ENCODE measurements at places on chromosomes 13 and 19. TPM values are rescaled to one million over a fixed set of nuclear protein-coding genes. Genes with fewer than 3 reads are reported as not detected.

Gene QPCTL
- total RNA-seq, result 18.7 TPM

Gene NOVA2
- total RNA-seq, result 0.02 TPM

Gene LNX2
- total RNA-seq, result 4.8 TPM

Gene PEG3
- not detected for total RNA-seq

Gene PLPPR3
- total RNA-seq, result not detected

Gene POU2F2
- total RNA-seq, result 43.6 TPM

Gene PSG4
- not detected for total RNA-seq

Gene MIR17HG
- 26.7 TPM for total RNA-seq

Gene ZNF229
- 1.2 TPM for total RNA-seq

Gene EBI3
- 16.8 TPM for total RNA-seq

- no peak overlapping the region for H3K4me3 ChIP-seq
- no peak overlapping the region for H3K27ac ChIP-seq
- H3K36me3 ChIP-seq, result peaks cover 7% of the 10 kb centered on the region
- H3K27me3 ChIP-seq, result no peaks in the 10 kb centered on the region
Observed at GRCh38 chr13:113972451-113973217, 1.2 kb downstream of the C13orf46 start.

DNA sequence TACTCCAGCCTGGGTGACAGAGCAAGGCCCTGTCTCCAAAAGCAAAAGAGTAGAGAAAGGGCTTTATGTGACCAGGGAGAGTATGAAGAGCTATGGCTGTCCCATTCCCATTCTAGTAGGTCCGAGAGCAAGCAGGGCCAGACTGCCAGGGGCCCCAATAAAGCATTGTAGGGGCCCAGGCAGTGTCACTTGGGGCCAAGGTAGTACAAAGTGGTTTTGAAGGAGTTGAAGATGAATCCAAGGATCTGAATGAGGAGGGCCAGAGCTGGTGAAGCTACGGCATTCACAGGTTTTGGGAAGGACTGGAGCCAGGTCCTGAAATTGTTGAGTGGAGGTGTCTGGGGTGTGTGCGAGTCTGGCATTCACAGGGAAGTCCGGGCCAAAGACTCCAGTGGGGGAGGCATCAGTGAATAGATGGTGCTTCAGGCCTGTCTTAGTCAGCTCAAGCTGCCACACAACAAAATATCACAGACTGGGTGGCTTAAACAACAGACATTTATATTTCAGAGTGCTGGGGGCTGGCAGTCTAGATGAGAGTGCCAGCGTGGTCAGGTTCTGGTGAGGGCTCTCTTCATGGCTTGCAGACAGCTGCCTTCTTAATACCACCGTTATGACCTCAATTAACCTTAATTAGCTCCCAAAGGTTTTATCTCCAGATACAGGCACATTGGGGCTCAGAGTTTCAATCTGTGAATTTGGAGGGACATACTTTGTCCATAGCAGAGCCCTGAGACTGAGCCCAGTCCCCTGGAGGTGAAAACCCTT, 9.9 kb downstream of the NACC1 start:
- H3K4me3 ChIP-seq, result no peak overlapping the region
- H3K27ac ChIP-seq, result no peak overlapping the region
- H3K36me3 ChIP-seq, result peaks cover 20% of the 10 kb centered on the region

DNA sequence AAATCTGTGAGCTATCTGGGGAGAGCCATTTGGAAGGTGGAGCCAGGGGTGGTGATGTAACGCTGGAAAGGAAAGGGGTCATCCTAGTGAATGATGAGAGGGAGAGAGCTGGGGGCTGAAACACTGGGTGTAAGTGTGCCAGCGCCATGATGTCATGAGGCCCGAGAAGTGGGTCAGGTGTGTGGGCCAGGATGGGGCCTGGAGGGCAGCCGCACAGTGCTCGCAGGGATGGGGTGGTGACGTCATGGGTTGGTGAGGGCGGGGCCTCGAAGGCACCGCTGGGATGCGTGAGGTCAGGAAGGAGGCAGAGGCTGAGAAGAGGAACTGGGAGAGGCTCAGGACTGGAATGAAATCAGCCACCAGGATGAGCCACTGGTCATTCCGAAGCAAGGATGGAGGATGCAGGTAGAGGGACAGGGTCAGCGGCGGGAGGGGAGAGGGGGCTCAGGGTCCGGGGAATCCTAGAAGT, 4.4 kb downstream of the CCDC61 start:
- H3K27me3 ChIP-seq, result peaks cover 5% of the 10 kb centered on the region
- H3K27ac ChIP-seq, result no peak overlapping the region
- peak; percentile 53 for DNase-seq
- peaks cover 16% of the 10 kb centered on the region for H3K36me3 ChIP-seq
- H3K4me1 ChIP-seq, result peaks cover 31% of the 10 kb centered on the region
- peak overlapping the region; percentile 29 for H3K4me3 ChIP-seq

- no peak for DNase-seq
- no peaks in the 10 kb centered on the region for H3K4me1 ChIP-seq
- no peaks in the 10 kb centered on the region for H3K36me3 ChIP-seq
- no peak overlapping the region for H3K27ac ChIP-seq
- no peak overlapping the region for H3K4me3 ChIP-seq
Observed at GRCh38 chr13:38624822-38625221, 62.1 kb upstream of the FREM2 start.

GRCh38 chr19:48113190-48113917, 2.7 kb upstream of the PLA2G4C start:
- DNase-seq, result no peak
- H3K4me3 ChIP-seq, result no peak overlapping the region
- peaks cover 20% of the 10 kb centered on the region for H3K36me3 ChIP-seq
- H3K27me3 ChIP-seq, result no peaks in the 10 kb centered on the region

- no peaks in the 10 kb centered on the region for H3K4me1 ChIP-seq
- no peak overlapping the region for H3K4me3 ChIP-seq
- no peak for DNase-seq
Observed at GRCh38 chr13:80306337-80306972, 34.5 kb downstream of the SPRY2 start.

DNA sequence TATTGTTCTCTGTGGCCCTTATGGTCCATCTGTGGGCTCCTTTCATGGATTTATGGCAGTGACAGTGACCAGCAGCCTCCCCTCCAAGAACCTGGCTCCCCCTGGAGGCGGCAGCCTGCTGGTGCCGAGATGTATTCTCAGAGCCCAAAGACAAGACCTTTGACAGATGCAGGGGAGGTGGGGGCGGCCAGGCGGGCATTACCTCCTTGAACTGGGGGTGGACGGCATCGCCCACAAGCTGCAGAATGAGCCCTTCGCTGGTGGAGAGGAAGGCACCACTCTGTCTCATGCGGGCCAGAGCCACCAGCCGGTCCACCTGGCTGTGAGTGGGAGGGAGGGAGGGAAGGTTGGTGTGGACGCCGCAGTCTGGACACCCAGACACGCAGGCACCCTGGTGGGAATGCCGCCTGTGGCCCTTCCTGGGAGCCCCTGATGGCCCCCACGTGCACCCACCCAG, 6.6 kb downstream of the ISOC2 start:
- no peak overlapping the region for H3K27ac ChIP-seq
- peak; percentile 73 for DNase-seq
- no peak overlapping the region for H3K4me3 ChIP-seq
- H3K4me1 ChIP-seq, result peaks cover 8% of the 10 kb centered on the region
- peaks cover 19% of the 10 kb centered on the region for H3K27me3 ChIP-seq

- H3K27me3 ChIP-seq, result no peaks in the 10 kb centered on the region
- H3K27ac ChIP-seq, result no peak overlapping the region
- no peaks in the 10 kb centered on the region for H3K4me1 ChIP-seq
- DNase-seq, result no peak
- no peaks in the 10 kb centered on the region for H3K36me3 ChIP-seq
Observed at GRCh38 chr13:64305246-64305645, 2889.6 kb upstream of the PCDH20 start.

- H3K36me3 ChIP-seq, result no peaks in the 10 kb centered on the region
- H3K27me3 ChIP-seq, result peaks cover 22% of the 10 kb centered on the region
- H3K27ac ChIP-seq, result no peak overlapping the region
- no peak overlapping the region for H3K4me3 ChIP-seq
- DNase-seq, result no peak
- H3K4me1 ChIP-seq, result no peaks in the 10 kb centered on the region
Observed at GRCh38 chr13:78540058-78540457, 63.3 kb downstream of the POU4F1 start.

DNA sequence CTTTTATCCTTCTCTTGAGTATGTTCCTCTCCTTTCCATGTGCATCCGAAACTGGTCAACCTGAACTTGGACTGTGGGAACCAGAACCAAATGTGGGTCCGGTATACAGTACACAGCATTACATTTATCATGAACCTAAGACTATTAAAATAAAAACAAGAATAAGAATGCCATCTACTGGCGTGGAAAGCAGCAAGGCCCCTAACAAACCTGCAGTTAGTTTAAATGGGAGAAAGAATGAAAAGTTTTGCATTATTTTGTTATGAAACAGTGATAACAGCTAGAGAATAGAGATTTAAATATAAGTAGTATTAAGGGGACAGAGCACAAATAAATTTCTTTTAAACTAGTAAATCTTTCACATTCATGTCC, 159.5 kb downstream of the RBM26 start:
- H3K4me1 ChIP-seq, result no peaks in the 10 kb centered on the region
- H3K4me3 ChIP-seq, result no peak overlapping the region
- peaks cover 2% of the 10 kb centered on the region for H3K27me3 ChIP-seq
- DNase-seq, result no peak
- no peak overlapping the region for H3K27ac ChIP-seq

GRCh38 chr13:44451126-44451525, 77.5 kb downstream of the SERP2 start:
- no peak for DNase-seq
- H3K4me3 ChIP-seq, result no peak overlapping the region
- H3K4me1 ChIP-seq, result no peaks in the 10 kb centered on the region
- no peaks in the 10 kb centered on the region for H3K27me3 ChIP-seq
- H3K27ac ChIP-seq, result no peak overlapping the region

DNA sequence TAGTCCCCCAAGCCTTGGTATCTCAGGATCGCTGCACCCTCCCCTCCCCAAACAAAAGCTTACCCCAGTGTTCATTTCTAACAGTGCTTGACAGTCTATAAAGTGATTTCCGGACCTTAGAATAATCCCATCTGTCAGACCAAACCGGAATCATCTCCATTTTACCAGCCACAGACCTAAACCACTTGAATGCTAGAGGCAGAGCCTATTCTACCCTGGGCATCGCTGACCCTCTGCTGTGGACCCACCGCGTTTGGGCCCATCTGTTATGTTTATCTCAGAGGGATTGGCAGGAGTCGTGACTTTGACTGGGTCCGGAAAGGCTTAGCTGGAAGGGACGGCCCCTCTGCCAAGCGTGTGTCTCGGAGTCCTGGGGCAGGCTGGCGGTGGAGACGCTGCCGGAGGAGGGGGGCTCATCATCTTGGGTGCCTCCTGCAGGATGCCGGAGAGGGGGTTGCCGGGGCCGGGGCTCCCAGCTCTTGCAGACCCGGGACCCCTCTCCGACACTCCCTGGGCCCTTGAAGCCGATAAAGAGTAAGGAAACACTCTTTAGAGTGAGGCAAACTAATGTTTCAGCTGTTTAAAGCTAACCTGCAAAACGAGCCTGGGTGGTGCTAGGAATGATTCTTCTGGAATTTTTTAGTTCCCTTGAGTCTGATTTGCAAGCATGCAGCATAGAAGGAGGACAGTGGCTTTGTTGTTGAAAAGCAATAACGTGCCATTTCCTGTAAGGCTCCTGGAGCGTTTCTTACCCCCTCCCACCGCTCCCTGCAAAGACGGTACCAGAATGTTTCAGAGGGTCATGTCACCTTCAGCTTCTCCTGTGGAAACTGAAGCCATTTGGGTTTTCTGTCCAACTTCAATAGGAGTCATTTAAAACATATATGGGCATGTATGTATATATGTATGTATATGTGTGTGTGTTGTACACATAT, 1.3 kb downstream of the SLC25A42 start:
- H3K36me3 ChIP-seq, result no peaks in the 10 kb centered on the region
- no peaks in the 10 kb centered on the region for H3K27me3 ChIP-seq
- H3K27ac ChIP-seq, result peak overlapping the region; percentile 62
- DNase-seq, result peak; percentile 65
- peaks cover 40% of the 10 kb centered on the region for H3K4me1 ChIP-seq
- H3K4me3 ChIP-seq, result peak overlapping the region; percentile 75

GRCh38 chr19:14530005-14530348, 583 bp downstream of the TECR start:
- peak overlapping the region; percentile 90 for H3K27ac ChIP-seq
- peaks cover 39% of the 10 kb centered on the region for H3K4me1 ChIP-seq
- DNase-seq, result no peak
- peaks cover 7% of the 10 kb centered on the region for H3K36me3 ChIP-seq

DNA sequence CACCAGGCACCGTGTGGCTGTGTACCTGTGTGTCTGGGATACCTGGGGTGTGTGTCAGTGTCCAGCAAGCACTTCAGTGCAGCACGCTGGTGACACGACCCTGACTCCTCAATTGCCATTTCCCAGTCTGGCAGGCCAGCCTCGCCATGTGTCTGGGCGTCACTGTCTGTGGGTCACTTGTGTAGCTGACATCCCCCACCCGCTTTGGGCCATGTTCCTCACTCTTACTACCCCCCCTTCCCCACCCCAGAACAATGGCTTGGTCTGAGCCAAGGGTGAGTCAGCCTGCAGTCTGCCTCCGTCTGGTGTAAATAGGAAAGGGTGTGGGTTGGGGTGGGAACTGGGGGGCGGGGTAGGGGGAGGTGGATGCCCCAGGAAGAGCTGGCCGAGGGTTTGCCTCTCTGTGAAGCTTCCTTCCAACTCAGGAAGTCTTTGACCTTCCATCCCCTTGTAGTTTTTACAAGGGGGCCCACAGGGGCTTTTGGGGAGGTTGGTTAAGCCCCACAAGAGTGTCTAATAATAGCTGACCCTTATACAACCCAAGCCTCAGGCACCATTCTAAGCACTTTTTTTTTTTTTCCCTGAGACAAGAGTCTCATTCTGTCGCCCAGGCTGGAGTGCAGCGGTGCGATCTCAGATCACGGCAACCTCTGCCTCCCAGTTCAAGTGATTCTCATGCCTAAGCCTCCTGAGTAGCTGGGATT, 17.6 kb downstream of the NOVA2 start:
- H3K4me1 ChIP-seq, result peaks cover 9% of the 10 kb centered on the region
- peaks cover 42% of the 10 kb centered on the region for H3K27me3 ChIP-seq
- no peaks in the 10 kb centered on the region for H3K36me3 ChIP-seq
- H3K4me3 ChIP-seq, result no peak overlapping the region

- peak overlapping the region; percentile 79 for H3K27ac ChIP-seq
- no peaks in the 10 kb centered on the region for H3K27me3 ChIP-seq
- H3K4me1 ChIP-seq, result peaks cover 37% of the 10 kb centered on the region
- H3K36me3 ChIP-seq, result no peaks in the 10 kb centered on the region
Observed at GRCh38 chr13:23966691-23967615, 69.7 kb upstream of the C1QTNF9B start.

DNA sequence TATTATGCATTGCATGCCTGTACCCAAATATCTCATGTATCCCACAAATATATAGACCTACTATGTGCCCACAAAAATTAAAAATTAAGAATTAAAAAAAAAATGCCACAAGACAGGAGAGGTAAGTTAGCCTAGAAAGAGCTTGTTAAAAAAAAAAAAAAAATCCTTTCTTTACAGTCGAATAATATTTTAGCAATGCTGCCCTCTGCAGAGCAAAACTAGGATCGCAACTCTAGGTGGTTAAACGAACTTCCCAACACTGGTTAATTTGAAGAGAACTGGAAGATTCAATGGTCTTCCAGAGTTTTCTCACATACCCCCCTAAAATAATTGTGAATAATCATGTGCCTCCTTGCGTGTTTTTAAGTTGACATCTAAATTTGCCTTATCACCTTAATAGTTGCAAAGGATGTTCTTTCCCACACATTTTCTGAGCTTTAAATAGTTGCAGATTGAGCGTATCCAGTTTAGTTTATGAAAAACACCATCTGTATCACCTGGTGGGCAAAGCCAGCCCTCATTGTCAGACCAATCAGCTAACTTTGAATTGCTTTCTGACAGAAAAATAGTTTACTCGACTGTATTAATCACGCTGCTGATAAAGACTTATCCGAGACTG, 47.4 kb upstream of the RCBTB2 start:
- peaks cover 16% of the 10 kb centered on the region for H3K27me3 ChIP-seq
- no peak overlapping the region for H3K27ac ChIP-seq
- DNase-seq, result peak; percentile 81
